SIG-M5 (cell line): ENCODE measurements at places on chromosomes 5 and 9.

DNA sequence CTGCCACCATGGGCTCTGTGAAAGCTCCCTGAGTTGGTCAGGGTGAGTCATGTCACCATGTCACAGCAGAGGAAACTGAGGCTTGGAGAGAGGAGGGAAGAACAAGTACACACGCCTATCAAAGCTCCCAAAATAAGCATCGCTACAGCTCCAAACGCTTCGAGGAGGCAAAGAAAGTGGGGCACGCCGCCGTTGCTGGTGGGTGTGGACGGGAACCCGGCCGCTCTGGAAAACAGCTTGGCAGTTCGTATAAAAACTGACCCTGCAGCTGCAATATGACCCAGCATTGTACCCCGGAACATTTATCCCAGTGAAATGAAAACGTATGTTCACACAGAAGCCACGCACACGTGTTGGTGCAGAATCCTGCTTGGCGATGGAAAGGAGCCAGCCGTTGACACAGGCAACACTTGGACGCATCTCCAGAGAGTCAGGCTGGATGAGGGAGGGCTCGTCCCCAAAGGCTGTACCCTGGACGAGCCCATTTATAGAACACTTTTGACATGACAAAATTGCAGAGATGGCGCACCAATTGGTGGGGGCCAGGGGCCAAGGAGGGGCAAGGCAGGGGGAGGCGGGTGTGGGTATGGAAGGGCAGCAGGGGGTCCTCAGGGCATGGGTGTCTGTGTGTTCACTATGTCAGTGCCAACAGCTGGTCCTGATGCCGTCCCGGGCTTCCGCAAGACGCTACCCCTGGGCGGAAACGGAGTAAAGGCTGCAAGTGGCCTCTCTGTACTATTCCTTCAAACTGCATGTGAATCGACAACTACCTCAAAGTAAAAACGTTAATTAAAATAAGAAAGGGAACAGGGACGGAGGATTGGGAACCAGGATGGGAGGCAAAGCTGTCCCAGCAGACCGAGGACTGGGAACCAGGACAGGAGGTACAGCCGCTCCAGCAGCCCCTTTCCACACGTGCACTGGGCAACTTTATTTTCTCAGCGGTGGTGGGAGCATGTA lies 173.0 kb downstream of the OLFM1 start:
- no peak for DNase-seq

DNA sequence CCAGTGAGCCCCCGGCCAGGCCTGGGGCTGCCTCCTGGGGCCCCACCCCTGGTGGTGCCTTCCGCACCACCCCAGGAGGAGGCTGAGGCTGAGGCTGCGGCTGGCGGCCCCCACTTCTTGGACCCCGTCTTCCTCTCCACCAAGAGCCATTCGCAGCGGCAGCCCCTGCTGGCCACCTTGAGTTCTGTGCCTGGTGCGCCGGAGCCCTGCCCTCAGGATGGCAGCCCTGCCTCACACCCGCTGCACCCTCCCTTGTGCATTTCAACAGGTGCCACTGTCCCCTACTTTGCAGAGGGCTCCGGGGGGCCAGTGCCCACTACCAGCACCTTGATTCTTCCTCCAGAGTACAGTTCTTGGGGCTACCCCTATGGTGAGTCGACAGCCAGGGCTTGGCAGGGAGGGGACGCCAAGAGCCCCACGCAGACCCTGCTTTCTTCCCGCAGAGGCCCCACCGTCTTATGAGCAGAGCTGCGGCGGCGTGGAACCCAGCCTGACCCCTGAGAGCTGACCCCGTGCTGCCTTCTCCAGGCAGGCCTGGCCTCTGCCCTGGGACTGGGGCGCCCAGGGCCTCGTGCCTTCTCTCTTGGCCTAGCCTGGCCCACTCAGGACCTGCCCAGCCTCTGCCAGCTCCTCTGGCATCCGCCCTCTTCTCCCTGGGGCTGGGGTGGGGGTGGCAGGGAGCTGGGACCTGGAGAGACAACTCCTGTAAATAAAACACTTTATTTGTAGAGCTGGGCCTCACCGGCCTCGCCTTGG lies 4.0 kb upstream of the EHMT1 start:
- DNase-seq = no peak

DNA sequence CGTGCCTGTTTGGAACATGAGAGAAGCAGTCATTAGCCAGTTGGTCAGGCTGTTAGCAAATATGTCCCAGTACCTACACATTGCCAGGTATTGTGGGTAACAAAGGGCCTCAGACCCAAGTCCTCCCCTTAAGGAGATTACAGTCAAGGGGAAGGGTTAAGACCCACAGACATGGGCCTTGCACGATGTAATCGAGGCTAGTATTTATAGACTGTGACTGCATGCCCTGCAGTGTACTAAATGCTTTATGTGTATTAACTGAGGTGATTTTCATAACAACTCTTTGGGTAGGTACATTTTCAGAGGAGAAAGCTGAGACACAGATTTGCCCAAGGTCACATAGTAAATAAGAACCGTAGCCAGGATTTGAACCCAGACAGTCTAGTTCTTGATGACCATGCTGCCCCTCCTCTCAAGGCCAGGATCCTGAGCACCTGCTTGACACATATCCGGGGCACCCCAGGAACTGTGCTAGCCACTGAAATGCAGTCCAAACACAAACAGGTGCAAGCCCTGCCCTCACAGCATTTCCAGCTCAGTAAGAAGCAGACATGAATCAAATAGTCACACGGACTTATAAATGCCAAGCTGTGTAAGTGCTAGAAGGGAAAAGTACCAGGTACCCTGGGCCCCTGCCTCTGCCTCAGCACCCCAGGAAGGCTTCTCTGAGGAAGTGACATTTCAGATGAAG lies 32.0 kb upstream of the GRPEL2 start:
- DNase-seq = no peak

GRCh38 chr5:140358738-140359310 lies 1.2 kb upstream of the SLC4A9 start:
- no peak for DNase-seq

DNA sequence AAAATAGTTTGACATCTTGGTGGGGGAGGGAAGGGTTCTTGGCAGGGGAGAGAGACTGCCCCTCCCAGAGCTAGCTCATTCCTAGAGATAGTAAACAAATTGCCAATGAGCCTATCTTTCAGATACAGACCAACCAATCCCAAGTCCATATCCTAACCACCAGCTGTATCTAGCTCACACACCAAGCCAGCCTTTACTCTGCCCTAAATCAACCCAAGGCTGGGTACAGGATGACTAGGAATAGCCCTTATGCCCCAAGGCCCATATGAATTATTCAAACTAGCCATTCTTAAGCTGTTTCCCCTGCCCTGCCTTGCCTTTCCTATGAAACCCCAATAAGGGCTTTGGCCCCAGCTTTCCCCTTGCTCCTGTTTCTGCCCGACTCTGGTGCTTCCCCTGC lies 281.3 kb upstream of the PANK3 start:
- DNase-seq = no peak

GRCh38 chr5:101425339-101425859 lies 522.3 kb upstream of the ST8SIA4 start:
- no peak for DNase-seq

GRCh38 chr5:142115937-142116614 lies 7.5 kb downstream of the NDFIP1 start:
- no peak for DNase-seq

GRCh38 chr5:169545762-169546161 lies 37.8 kb upstream of the SPDL1 start:
- DNase-seq = no peak

DNA sequence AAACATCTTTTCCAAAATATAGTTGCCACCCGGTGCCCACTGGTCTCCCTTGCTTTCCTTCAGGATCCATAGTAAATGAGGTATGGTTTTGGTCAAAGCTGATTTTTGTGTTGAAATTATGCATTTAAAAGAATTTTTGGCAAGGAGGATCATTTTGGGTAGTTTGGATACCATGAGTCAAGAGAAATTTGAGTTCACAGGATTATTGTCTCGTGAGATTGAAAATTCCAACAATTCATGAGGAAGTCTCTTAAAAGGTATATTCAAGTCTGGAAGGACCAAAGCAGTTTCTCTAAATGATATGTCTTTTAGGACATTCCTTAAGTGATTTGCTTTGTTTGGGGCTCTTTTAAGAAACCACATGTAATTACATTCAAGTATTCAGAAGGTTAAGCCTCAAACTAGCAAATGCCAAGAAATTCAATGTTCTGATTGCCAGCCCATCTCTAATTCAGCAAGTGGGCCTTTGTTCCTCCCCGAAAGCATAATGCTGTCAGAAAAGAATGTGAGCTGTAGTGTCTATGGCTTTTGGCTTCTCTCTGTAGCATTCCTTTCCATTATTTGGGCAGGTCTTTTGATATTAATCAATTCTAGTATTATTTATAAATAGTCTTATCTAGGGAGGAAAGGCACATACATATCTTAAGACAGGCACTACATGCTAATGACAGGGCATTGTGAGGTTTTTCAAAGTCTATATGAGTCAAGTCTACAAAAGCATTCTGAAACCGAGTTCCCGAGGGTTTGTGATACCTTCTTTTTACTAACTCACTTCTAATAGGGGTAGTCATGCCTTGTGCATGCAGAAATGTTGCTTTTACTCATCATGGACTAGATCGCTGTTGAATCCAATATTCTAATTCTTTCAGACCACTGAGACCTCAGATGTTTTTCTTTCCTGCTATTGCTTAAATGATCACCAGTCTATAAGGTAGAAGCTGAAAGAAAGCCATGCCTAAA lies 453.9 kb downstream of the ENC1 start:
- DNase-seq = no peak

DNA sequence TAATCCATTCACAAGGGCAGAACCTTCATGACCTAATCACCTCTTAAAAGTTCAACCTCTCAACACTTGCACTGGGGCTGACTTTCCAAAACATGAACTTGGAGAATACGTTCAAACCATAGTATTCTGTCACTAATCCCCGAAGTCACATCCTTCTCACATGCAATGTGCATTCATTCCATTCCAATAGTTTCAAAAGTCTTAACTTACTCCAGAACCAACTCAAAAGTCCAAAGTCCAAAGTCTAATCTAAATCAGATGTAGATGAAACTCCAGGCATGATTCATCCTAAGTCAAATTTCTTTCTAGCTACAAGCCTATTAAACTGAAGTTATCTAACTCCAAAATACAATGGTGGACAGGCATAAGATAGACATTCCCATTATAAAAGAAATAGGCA lies 21.7 kb upstream of the ADAMTSL1 start:
- DNase-seq = no peak

GRCh38 chr9:35795695-35796094 lies 4.3 kb downstream of the NPR2 start:
- no peak for DNase-seq

- peak; percentile 24 for DNase-seq
Observed at GRCh38 chr5:132103332-132103951, 29.9 kb downstream of the CSF2 start.

DNA sequence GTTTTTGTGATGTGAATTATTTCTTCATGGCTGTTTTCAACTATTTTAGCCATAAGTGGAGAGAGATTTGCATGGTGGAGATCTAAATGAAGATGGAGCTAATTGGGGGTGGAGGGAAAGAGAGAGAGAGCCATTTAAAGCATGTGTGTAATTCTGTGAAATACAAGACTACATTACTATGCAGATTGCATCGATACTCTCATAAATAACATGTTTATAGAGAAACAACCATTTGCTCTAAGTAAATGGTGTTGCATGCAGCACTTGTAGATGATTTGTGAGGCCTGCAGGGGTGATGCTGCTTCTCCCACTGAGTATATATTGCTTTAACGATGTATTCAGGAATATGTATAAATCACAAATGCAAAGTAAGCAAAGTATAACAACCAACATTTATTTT lies 270.2 kb upstream of the RIOK2 start:
- DNase-seq = no peak

DNA sequence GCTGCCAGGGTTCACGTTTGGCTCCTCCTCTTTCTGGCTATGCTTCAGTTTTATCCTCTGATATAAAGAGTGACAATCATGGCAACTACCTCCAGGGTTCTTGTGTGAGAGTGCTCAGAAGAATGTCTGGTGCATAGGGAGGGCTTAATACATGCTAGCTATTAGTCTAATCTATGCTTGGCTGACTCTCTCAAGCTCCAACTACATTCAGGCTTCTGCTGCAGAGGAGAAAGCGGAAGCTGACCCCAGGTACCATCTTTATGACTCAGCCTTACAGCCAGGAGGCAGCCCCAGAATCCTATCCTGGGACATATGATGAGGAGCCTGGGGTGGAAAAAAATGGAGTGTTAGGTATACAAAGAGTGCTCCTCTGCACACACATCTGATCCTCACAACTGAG lies 32.1 kb upstream of the RASGRF2 start:
- DNase-seq = no peak

DNA sequence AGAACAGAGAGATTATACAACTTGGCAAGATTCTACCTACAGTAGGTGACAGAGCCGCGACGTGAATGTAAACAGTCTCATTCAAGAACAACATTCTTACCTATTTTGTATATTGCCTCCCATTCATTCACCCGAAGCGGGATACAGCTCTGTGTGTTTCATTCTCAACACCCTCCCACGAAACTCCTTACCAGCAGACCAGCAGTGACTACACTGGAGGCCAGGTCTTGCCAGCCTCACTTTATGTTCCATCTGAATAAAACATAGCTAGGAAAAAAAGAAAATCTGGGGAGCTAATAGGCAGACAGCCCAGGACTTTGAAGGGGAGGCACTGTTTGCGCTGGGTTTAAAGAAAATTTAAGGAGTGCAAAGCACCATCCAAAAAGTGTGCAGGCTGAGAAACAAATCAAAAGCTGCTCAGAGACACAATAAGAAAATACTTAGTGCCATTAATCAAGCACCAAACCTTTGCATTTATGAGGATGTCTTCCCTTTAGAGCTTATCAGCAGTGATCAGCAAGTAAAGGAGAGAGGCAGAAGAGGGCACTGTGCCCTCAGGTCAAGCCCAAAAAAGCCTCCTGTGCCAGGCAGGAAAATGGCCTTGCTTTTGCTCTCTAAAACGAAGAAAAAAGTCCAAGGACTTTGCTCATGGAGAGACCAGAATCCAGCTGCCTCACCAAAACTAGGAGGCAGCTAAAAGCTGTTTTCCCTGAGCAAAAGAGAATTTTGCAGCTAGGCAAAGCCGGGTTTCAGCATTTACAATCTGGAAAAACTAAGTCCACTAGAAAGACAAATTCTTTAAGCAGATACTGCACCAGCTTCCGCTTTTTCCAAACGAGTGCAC lies 295.1 kb downstream of the BNC2 start:
- DNase-seq = no peak

GRCh38 chr5:124704594-124705284 lies 41.7 kb downstream of the ZNF608 start:
- no peak for DNase-seq

GRCh38 chr9:135919318-135919890 lies 12.1 kb upstream of the CAMSAP1 start:
- no peak for DNase-seq

GRCh38 chr5:97478483-97478882 lies 295.4 kb upstream of the RIOK2 start:
- DNase-seq = no peak

GRCh38 chr5:73264631-73265030 lies 91.6 kb downstream of the TMEM174 start:
- DNase-seq = no peak

GRCh38 chr9:21454149-21454548 lies 13.9 kb downstream of the IFNA1 start:
- no peak for DNase-seq

DNA sequence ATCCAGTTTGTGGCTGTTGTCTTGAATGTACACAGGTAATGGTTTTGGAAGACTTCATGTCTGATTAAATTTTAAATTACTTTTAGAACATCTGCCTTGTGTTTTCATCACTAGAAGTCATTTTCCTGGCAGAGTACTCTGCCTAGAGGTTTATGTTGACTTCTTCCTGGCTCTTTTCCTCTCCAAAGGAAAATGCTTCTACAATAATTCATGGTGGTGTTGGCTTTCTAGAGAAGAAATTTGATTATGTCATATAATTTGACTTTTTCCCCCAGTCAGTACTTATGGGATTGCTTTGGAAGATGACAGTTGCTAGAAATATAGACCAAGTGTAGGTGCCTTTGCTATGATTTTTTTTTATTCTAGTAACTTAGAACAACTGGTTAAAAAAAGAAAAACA lies 46.8 kb downstream of the F2RL2 start:
- no peak for DNase-seq
